Right hindlimb (tissue), 1 donor: ENCODE measurements at places on chromosomes 1 and 21.

DNA sequence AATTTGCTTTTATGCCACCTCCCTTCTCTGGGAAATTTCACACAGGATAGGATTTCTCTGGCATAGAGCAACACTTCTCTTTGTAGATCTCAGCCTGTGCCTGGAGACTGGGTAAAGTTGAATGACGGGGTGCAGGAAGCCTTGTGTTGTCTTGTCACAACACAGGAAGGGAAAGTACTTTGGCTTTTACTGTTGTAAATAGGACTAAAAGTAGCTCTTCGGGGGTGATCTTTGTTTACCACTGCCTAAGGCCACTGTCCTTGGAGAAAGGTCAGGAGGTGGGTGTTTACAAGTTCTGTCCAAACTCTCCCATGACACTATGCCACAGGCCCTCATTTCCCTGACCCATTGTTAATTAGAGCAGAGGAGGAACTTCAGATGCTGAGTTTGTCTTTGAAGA lies 139.7 kb downstream of the FGGY start:
- DNase-seq: no peak

DNA sequence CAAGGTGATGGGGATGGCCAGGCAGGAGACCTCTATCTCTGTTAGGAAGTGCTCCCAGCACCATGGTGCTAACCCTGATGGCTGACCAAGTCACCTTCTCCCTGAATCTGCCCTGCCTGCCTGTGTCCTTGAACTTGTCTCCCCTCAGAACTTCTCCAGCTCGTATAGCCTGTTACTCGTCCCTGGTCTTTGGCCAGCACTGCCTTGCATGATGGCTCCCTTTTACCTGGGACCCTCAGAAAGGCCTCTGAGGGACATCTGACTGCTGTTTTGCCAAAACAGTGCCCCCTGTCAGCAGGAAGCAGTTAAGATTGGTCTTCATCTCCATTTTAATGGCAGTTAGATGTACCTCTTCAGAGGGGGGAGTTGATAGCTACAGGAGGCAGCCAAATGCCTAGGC lies 148.3 kb downstream of the RHOU start:
- DNase-seq: no peak

GRCh38 chr1:20658166-20658915 lies 2.8 kb downstream of the DDOST start:
- no peak for DNase-seq

DNA sequence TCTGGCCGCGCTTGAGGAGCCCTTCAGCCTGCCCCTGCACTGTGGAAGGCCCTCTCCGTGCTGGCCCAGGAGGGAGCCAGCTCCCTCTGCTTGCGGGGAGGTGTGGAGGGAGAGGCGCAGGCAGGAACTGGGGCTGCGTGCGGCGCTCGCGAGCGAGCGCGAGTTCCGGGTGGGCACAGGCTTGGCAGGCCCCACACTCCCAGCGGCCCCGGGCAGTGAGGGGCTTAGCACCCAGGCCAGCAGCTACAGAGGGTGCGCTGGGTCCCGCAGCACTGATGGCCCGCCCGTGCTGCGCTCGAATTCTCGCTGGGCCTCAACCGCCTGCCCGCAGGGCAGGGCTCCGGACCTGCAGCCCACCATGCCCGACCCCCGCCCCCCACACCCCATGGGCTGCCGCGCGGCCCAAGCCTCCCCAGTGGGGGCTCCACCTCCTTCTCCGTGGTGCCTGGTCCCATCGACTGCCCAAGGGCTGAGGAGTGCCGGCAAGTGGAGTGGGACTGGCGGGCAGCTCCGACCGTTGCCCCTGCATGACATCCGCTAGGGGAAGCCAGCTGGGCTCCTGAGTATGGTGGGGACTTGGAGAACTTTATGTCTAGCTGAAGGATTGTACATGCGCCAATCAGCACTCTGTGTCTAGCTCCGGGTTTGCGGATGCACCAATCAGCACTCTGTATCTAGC lies 46.0 kb downstream of the COL24A1 start:
- no peak for DNase-seq

- no peak for DNase-seq
Measured at GRCh38 chr1:87961992-87962391, 633.3 kb downstream of the LMO4 start.
